ENCODE measurements at places on chromosomes 2 and 18.

- no peak for DNase-seq
Observed at GRCh38 chr2:16135196-16135912, 195.0 kb downstream of the MYCN start.

DNA sequence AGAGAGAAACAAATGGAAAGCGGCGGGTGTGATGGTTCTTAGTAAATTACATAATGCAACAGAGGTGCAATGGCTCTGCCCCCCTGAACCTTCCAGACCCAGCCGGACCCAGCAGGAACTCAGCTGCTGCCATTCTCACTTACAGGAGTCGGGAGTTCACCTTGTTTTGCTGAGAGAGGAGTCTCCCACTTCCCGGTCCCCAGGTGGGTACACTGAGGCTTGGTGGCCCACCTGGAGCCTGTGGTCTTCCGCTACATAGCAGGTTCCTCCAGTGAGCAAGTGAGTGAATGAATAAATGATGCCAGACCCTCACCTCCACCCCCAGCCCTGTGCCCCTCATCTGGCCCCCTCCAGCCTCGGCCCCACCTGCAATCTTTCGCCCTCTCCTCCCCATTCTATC, 11.2 kb downstream of the BIN1 start:
- no peak for DNase-seq

DNA sequence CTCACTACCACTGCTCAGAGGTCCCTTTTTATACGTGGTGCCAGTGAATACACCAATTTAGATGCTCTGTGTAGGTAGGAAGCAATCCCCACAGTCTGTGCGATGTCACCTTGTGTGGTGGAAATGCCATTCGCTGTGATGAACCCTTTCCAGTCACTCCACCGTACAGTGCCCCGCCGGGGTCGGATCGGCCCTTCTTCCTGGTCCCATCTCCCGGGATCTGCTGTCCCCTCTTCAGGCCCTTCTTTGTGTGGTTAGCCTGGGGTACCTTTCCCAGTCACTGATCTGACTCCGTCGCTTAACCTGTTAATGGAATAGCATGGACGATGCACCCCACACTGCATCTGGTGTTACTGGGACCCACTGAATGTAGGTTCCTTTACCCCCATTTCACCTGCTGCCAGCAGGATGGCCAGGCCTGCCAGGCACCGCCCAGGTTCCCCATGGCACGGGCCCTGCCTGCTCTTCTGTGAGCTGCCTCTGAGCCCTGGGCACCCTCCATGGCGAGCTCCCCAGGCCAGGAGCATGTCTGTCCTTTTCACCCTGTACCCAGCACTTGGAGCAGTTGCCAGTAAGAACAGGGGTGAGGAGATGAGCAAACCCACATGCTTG, 18.0 kb downstream of the TWIST2 start:
- no peak for DNase-seq

- DNase-seq: no peak
Observed at GRCh38 chr2:19812166-19812565, 89.6 kb downstream of the TTC32 start.

DNA sequence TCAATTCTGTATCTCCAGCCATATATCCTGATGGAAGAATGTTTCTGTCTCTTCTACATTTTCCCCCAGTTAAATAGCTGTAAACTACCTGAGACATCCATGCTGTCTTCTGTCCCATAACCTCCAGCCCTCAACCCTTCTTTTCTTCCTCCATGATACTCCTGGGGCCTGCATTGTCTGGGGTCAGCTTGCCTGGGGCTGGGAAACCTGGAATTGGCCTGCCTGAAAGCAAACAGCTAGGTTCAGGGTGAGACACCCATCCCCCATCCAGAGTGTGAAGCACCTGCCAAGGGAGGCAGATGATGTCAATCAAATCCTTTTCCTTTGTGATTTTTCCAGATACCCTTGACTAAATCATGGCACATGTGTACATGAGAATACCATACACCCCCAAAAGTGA, 313.7 kb upstream of the MGAT5 start:
- DNase-seq: no peak

DNA sequence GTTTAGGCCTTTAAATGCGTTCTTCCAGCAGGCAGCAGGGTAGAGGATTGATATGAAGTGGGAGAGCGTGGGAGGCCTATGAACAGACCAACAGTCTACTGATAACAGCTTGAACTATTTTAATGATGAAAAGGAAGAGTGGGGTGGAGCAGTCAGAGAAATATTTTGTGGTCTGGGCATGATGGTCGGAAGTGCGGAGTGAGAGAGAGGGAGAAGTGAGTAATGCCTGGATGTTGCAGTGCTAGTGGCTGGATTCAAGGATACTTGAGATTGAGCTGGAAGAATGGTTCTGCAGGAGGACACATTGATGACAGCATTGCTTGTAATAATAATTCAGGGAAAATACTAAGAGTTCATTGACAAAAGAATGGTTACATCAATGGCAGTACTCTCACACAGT, 151.0 kb upstream of the DAPL1 start:
- no peak for DNase-seq

GRCh38 chr2:26846334-26847306, 1.3 kb upstream of the DPYSL5 start:
- DNase-seq: peak; percentile 59

- DNase-seq: no peak
Observed at GRCh38 chr2:23478087-23478932, 93.3 kb downstream of the KLHL29 start.

GRCh38 chr2:133561045-133561852, 7.0 kb downstream of the NCKAP5 start:
- DNase-seq: no peak

GRCh38 chr2:189188115-189188805, 8.7 kb upstream of the COL5A2 start:
- DNase-seq: no peak

GRCh38 chr2:109164311-109164710, 35.3 kb downstream of the SH3RF3 start:
- DNase-seq: no peak

- DNase-seq: no peak
Observed at GRCh38 chr2:128159437-128159836, 68.4 kb downstream of the UGGT1 start.

GRCh38 chr2:223697316-223697891, 95.2 kb upstream of the SCG2 start:
- DNase-seq: no peak

DNA sequence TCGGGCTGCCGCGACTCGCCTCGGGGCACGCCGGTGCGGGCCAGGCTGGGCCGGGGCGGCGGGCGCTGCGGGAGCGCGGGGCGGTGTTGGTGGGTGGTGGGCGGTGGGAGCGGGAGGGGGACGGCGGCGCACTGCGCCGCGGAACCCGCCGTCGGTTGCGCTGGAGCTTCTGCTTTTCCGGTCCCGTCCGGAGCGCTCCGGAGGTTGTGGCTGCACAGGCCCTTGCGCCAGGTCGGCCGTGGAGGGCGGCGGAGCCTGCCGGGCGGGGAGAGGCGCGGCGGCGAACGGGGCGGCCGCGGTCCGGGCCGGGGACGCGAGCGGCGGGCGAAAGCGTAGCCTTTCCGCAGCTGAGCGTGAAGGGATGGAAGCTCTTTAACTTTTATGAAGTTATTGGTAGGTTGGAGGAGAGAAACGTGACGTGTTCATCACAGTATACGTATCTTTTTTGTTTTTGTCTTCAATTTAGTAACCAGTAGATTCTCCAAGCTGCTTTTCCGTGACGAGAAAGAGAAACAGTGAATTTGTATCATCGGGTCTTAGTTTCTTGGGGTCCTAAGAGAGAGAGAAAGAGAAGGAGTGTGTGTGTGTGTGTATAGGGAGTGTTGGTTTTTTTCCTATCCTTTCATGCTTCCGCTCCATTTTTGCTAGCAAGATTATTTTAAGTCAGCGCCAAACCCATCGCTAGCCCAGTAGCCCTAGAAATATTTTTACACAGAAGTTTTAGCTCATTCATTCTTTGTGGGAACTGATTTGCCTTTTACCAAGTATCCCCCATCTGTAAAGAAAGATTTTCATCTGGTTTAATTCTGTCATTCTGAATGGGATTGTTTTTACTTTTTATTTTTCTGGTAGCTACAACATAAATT, 535 bp downstream of the ATG4B start:
- DNase-seq: peak; percentile 54

- no peak for DNase-seq
Observed at GRCh38 chr2:92326-92725, 46.0 kb upstream of the FAM110C start.

- DNase-seq: no peak
Observed at GRCh38 chr2:55213822-55214221, 18.3 kb downstream of the CLHC1 start.

DNA sequence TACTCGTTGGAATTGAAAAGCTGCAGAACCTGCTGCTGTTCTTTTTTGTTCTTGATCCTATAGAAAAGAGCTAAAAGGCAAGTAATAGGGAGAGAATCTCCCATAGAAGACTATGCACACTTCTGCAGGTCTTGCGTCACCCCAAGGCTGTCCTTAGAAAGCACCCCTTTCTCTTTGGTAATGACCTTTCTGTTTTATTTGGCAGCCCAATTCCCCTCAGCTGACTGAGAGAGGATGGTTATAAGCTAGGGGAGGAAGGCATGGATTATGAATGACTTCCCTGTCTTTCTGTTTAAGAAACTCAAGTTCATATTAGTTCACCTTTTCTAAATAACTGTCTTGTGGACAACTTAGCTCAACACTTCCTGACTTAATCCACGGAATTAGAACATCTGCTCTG, 122.9 kb downstream of the TXNL1 start:
- no peak for DNase-seq

DNA sequence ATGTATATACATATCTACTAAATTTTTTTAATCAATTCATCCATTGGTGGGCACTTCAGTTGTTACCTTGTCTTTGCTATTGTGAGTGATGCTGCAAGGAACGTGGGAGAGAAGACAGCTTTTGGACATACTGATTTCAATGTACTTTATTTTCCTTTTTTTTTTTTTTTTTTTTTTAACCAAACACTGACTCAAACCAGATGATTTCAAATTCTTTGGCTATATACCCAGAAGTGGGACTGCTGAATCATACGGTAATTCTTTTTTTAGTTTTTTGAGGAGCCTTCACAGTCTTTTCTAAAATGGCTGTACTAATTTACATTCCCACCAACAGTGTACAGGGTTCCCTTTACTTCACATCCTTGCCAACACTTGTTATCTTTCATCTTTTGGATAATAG, 204.7 kb downstream of the INSIG2 start:
- DNase-seq: no peak

DNA sequence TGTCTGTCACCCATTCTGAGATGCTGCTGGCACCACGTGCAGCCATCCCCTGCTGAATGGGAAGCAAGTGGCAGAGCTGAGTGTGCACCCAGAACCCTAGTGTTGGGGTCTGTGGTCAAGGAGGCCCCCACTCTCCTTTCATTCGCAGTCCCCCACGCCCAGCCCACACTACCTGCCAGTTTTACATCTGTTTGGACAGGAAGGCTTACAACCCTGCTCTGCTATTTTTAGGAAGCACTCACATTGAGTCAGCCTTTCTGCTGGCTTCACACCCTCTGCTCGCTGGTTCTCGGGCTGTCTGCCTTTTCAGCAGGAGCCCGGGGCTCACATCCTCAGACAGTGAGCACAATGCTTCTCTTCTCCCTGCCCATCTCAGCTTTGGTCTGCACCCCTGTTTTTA, 10.7 kb upstream of the ADCY3 start:
- DNase-seq: no peak

GRCh38 chr2:164711766-164712138, 90.5 kb upstream of the GRB14 start:
- peak; percentile 9 for DNase-seq

GRCh38 chr2:42372474-42373200, 11.6 kb upstream of the COX7A2L start:
- DNase-seq: no peak

DNA sequence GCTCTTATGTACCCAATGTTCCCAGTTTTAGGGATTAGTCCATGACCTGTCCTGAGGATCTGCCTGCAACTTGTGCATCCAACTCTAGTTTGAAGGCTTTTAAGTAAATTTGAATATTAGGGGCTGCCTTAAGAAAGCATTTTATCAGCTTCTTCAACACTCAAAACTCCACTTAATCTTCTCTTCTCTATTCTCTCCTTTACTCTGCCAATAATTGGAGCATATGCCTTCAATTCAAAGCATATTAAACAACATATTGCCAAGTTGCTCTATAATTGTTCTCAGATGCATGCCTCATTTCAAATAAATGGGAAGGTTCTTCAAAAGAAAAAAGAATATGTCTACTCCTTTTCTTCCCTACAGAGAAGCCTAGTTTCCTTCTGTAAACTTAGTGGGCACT, 84.8 kb upstream of the NCKAP5 start:
- DNase-seq: no peak

DNA sequence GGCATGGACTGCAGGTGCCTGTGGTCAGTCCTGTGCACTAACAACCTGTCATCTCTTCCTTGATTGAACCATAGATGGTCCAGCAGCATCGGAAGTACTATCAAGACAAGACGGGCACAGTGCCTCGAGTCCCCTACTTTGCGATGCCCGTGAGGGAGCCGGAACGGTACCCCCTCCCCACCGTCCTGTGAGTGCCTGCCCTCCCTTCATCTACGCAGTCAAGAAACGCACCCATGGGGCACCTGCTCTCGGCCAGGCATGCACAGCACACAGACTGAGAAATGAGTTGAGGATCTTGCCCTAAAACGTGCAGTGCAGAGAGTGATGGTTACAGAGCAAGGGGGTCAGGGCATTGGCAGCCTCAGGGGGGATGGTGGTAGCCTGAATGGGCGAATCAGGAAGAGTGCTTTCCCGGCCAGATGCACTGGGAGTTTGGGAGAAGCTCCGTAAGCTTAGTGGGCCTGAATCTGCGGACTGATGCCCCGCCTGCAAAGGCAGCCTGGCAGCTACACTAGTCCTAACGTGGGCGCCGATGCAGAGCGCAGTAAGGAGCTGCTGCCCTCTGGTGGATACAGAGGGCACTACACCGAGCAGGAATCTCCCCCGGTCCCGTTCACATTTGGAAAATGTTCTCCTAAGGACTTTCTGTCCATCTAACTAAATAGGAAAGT, 63.6 kb downstream of the CIB4 start:
- DNase-seq: peak; percentile 81

GRCh38 chr2:29613792-29614266, 307.6 kb downstream of the ALK start:
- DNase-seq: no peak

DNA sequence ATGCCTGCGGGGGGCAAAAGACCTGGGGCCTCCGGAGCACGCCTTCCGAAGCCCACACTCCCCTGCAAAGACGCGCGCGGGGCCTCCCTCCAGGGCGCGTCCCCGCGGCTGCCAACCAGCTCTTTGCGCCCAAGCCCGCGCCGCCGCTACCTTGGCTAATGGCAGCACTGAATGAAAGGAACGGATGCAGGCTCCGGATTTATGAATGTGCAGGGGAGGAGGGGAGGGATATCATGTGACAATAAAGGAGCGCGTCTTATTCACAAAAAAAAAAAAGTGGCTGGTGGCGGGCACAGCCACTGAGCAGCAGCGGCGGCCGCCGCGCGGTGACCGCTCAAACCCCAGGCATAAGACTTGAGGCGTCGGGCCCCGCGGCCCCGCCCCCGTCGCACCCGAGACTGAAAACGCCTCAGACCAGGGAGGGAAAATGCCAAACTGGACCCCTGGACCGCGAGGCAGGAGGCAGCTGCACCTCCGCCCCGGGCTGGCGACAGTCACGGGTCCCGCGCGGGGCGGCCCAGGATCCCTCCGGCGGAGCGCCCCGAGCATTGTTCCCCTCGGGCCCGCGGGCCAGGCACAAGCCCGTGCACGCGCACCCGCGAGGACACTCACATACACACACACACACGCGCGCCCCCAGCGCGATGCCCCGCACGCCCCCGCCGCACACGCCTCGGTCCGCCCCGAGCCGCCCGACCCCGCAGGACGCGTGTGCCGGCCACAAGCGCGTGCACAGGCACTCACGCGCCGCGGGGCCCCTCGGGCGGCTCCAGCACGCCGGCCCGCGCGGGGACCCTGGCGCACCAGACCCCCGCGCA, 1.6 kb downstream of the SPRED2 start:
- no peak for DNase-seq

GRCh38 chr2:234606896-234607295, 110.0 kb upstream of the ARL4C start:
- no peak for DNase-seq

Data from HuH-7.5 (cell line).